Melanocyte of skin (primary cell): ENCODE measurements at places on chromosomes 6 and 20. TPM values are rescaled to one million over a fixed set of nuclear protein-coding genes. Genes with fewer than 3 reads are reported as not detected.

SOBP gene
- total RNA-seq, result under 0.01 and 0.36 TPM in 2 replicates

NR2E1 gene
- not detected in 2 replicates for total RNA-seq

ZBP1 gene
- total RNA-seq, result not detected in 2 replicates

TREML4 gene
- not detected in 2 replicates for total RNA-seq

WFDC12 gene
- not detected in 2 replicates for total RNA-seq

ASXL1 gene
- 28.9 and 52.3 TPM in 2 replicates for total RNA-seq

USP49 gene
- total RNA-seq, result 2.7 and 2.9 TPM in 2 replicates

TRIM38 gene
- total RNA-seq, result 16.2 and 17.3 TPM in 2 replicates

GPR31 gene
- not detected in 2 replicates for total RNA-seq

COL9A1 gene
- not detected in 2 replicates for total RNA-seq

OR2H2 gene
- total RNA-seq, result not detected in 2 replicates

OOEP gene
- not detected in 2 replicates for total RNA-seq

HLA-DRB1 gene
- total RNA-seq, result 14.0 and 17.0 TPM in 2 replicates

GSTA3 gene
- not detected in 2 replicates for total RNA-seq

CD109 gene
- total RNA-seq, result 88.9 and 89.0 TPM in 2 replicates

RIPOR2 gene
- 1.9 and 3.0 TPM in 2 replicates for total RNA-seq
